ENCODE measurements at places on chromosomes 7 and 10. TPM values are rescaled to one million over a fixed set of nuclear protein-coding genes. Genes with fewer than 3 reads are reported as not detected.

The CLDN15 gene
- 0.49 TPM for total RNA-seq

The OR9A2 gene
- total RNA-seq, result not detected

The GPRIN2 gene
- not detected for total RNA-seq

The SGCE gene
- total RNA-seq, result 164 TPM

The SMKR1 gene
- total RNA-seq, result 0.24 TPM

The CRHR2 gene
- total RNA-seq, result not detected

The ZNF503 gene
- 2.2 TPM for total RNA-seq

The ANXA8 gene
- total RNA-seq, result 0.29 TPM

The ADAM22 gene
- total RNA-seq, result 1.6 TPM

The PRDX3 gene
- 269 TPM for total RNA-seq

The MLXIPL gene
- total RNA-seq, result not detected

The ANKRD2 gene
- not detected for total RNA-seq

The RELN gene
- not detected for total RNA-seq

The DNAH11 gene
- total RNA-seq, result 10.0 TPM

The POR gene
- 34.8 TPM for total RNA-seq

The EPHA1 gene
- total RNA-seq, result not detected

The NPFFR1 gene
- not detected for total RNA-seq

The LRRC61 gene
- total RNA-seq, result 7.9 TPM

The ACHE gene
- not detected for total RNA-seq

The RBP4 gene
- total RNA-seq, result not detected

The TAX1BP1 gene
- total RNA-seq, result 89.4 TPM

The SLC18A2 gene
- total RNA-seq, result not detected

The ZNF467 gene
- total RNA-seq, result not detected

The ANKRD22 gene
- not detected for total RNA-seq

The PNLIPRP1 gene
- not detected for total RNA-seq

The SEPTIN14 gene
- total RNA-seq, result not detected

The RPP38 gene
- total RNA-seq, result 17.1 TPM

The GDF2 gene
- not detected for total RNA-seq

The GOLGA7B gene
- total RNA-seq, result 3.1 TPM

The LGI1 gene
- not detected for total RNA-seq
